OCI-M1 (cell line): ENCODE measurements at places on chromosomes 2 and 18.
A peak's percentile ranks its signal among the peaks of the same experiment; 100 is the strongest.

- DNase-seq: peak; percentile 86
Observed at GRCh38 chr2:113138428-113139322, 11.3 kb downstream of the IL1RN start.

GRCh38 chr2:222709191-222709891 lies 37.9 kb downstream of the MOGAT1 start:
- peak; percentile 96 for DNase-seq

DNA sequence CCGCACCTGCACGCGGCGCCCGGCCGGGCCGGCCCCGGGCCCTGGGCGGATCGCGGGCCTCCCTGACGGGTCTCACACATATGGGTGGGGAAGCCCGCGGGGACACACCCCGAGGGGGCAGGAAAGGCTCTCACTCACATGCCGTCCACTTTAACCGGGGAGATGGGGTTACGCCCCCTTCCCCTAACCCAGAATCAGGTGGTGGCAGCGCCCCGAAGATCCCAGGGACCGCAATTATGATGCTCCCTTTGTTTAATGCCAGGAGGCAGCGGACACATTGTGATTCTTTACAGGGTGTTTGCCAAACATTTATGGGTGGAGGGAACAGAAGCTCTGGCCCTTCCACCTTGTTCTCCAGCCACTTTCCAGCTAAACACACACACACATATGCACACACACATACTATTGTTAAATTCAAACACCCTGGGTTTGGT lies 424 bp upstream of the ANKRD44 start:
- DNase-seq: no peak

- DNase-seq: peak; percentile 26
Observed at GRCh38 chr2:190804182-190804795, 76.3 kb upstream of the GLS start.

GRCh38 chr18:13395577-13395976 lies 177.0 kb downstream of the LDLRAD4 start:
- peak; percentile 44 for DNase-seq

DNA sequence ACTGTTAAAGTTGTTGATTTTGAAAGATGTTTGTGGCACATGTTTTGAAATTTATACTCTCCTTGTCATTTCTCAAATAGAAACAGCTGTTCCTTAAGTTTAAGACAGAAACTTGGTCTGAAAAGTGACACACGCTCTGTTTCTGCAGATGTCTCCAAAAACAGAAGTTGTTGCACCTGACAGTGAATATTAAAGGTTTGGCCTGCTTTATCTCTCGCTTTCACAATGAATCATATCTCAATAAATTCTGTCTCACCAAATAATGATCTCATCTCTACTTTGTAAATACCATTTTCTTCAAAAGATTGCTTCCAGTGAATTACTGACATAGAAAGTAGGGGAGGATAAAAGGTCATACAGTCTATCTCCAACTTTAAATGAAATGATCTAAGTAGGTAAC lies 294.9 kb upstream of the SYT4 start:
- DNase-seq: no peak

GRCh38 chr18:55228707-55229106 lies 269.4 kb upstream of the CCDC68 start:
- DNase-seq: no peak

DNA sequence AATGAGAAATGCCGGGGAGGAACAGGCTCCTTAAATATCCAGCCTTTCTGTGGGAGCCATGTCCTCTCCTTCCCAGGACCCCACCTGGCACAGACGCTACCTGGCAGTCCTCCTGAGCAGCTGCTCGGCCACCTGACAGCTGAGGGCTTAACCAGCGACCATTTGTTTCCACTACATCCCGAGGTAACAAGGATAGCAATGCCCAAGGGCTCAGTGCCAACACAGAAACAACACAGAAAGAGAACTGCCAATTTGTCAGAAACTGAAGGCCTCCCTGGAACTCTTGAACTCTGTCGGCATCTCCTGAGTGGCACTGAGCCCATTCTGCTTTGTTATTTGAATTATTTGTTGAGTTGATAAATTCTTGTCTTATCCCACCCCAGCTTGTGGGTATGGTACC lies 122.2 kb upstream of the ARHGAP28 start:
- no peak for DNase-seq

GRCh38 chr2:98569197-98569793 lies 39.0 kb downstream of the COA5 start:
- peak; percentile 45 for DNase-seq

DNA sequence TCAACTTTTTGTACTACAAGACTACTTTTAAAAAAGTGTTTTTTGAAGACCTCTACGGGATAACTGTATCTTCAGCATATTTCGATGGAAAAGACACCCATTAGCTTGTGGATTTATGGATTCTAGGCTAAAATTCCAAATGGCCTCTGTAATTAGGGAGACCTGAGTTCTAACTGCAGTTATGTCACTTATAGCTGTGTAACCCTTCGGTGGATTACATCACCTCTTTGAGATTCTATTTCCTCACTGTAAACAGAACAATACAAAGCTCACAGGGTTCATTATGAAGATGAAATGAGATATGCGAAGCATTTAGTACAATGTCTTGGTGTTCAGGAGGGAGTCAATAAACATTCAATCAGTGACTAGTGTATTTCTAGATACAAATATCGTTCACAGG lies 24.2 kb downstream of the LMAN2L start:
- no peak for DNase-seq
